Eye (tissue), 1 donor: ENCODE measurements at places on chromosomes 3 and 15.
A peak's percentile ranks its signal among the peaks of the same experiment; 100 is the strongest.

GRCh38 chr3:150763841-150764483 lies 993 bp upstream of the SIAH2 start:
- DNase-seq, result peak; percentile 87

- DNase-seq, result no peak
Measured at GRCh38 chr15:29037997-29038705, 152.4 kb downstream of the APBA2 start.

GRCh38 chr3:81554801-81555200 lies 206.6 kb downstream of the GBE1 start:
- DNase-seq, result no peak

- DNase-seq, result no peak
Measured at GRCh38 chr3:171982828-171983227, 56.5 kb upstream of the FNDC3B start.

DNA sequence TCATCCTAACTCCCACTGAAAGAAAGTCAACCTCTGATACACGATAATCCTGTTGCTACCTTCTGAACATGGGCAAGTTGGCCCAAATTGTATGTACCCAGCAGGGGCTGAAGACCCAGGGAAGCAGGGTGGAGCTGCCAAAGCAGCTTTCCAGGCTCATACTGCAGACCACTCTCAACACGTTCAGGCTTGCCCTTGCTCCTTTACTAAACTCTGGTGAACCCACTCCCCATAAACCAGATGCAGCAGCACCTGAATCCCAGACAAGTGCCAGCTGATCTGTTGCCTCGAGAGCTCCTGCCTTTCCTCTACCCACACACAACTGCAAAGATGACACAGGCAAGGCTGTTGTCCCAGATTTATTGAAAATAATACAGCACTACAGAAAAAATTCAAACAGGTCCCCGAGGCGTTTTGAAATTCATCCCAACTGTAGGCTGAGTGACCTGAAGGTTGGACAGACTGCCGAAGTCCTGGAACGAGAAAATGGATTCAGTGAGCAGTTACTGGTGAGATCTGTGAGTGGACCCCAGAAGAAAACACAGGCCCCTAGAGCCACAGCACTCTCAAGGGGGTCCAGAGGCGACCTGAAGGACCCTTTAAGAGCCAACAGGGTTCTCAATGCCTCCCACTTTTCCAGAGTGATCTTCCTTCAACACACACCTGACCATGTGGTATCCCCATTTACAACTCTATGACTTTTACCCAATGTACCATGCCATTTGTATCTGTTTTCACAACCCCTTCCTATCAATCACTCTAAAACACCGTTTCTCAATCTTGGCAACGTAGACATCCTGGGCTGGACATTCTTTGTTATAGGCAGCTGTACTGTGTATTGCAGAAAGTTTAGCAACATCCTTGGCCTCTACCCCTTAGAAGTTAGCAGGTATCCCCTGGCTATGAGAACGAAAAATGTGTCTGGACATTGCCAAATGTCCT lies 3.6 kb downstream of the RPS17 start:
- no peak for DNase-seq

DNA sequence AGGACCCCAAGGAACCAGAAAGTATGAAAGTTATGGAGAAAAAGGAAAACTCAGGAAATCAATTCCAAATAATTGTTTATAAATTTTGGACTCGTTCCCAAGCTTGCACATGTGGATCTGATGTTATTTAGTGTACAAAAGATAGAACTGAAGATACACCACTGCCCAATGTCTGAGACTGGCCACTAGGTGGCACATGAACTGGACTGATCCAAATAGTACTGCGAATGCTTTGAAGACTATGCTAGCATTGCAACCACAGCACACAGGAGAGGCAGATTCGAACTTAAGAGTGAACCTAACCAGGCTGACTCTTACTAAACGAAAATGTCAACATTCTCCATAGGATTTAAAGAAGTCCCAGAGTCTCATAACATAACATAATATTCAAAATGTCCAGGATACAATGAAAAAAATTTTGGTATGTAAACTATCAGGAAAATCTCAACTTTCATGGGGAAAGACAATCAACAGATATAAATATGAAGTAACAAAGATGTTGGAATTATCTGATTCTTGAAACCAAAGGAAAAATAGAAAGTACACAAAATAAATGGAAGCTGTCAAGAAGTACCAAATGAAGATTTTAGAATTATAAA lies 596.7 kb downstream of the FGF12 start:
- DNase-seq, result peak; percentile 46
